Fibroblast of skin of scalp (primary cell): ENCODE measurements at places on chromosomes 5 and 9.

DNA sequence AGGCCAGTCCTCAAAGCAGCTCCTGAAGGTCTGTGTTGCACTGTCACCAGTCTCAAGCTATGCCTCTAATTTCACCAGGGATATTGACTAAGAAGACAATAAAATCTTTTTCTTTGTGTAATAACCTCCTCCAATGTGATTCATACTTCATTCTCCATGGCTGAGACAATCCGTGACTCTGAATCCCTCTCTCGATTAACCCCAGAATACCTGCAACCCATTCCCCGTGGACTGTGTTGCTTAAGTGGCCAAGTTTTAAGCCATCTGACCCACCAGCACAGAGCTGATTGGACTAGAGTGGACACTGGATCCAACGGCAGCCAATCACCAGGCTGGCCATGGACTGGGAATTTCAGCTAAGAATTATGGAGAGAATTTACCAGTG, 5.4 kb upstream of the CCIN start:
- peak; percentile 64 for DNase-seq

GRCh38 chr5:88979726-88980125, 96.7 kb upstream of the MEF2C start:
- DNase-seq: no peak

- no peak for DNase-seq
These were observed 29.3 kb upstream of the NR3C1 start for GRCh38 chr5:143432658-143433239.

DNA sequence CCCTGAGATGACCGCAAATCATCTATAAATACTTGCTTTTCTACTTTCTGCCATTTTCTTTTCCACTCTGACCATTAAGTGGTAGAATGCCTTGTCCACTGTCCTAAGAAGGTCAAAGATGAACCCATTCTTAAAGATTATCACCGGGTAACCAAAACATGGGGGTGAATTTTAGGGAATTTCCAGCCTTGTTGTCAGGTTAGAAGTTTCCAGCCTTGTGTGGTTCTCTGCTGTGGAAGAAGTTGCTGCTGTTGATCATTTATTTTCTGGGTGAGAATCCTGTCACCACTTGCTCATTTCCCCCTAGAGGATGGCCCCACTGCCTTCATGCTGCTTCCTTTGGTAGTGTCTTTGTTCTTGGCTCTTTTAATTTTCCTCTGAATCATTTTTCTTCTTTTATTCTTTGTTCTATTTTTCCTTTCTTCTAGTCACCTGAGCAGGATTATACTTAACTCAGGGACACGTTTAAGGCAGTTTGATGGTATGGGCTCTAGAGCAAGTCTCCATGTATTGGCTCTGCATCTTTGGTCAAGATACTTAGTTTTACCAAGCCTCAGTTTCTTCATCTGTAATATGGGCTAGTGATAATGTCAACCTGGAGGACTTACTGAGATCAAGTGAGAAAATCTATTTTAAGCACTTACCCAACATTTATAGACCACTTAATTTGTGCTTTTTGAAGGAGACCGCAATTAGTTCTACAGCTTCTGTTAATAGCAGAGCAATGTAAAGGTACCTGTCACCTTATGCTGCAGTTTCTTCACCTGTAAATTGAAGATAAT, 266.2 kb downstream of the ARHGAP26 start:
- no peak for DNase-seq

- DNase-seq: peak; percentile 4
These were observed 25.7 kb upstream of the KCNV2 start for GRCh38 chr9:2691626-2692025.

DNA sequence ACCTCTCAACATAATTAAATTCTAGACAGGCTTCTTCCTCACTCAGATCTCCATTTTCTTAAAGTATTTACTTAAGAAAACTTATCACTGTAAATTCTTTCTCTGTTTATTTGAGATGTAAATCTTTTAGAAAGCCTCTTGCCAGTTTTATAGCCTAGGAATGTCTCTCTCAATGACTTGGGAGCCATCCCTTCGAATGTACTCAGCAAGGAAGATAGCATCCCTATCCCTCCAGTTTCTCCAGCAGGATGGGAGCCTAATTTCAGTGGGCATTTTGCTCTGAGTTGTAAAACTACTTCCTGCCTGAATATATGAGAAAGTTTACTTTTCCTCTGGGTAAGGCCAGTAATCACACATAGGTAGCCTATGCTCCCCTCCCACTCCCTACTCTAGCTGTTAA, 558.5 kb upstream of the ARRDC3 start:
- DNase-seq: no peak

DNA sequence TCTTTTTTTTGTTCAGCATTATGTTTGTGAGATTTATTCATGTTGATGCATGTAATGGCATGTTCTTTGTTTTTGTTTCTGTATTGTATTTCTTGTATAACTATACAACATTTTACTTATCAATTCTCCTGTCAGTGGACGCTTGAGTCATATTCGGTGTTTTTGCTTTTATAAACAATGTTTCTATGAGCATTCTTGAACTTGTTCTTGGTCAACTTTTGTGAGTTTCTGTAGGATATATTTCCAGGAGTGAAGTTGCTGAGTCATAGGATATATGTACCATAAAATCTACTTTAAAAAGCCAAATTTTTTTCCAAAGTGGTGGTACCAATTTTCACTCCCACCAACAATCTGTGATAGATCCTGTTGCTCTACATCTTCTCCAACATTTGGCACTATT, 104.8 kb downstream of the VCAN start:
- DNase-seq: no peak

DNA sequence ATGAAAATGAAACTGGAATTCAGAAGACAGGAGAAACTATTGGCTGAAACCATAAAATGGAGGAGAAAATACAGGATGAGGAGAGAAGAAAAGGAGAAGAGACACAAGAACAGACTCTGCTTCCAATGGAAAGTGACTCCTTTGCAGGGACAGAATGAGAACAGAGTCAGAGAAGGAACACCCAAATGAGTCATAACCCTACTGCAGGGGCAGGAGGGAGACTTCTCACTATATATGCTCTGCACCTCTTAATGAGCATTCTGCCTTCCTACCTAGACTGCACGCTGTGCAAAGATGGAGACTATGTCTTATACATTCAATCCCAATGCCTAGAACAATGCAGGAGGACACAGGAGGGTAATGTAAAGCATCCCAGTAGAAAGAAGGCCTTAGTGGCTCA, 2.1 kb downstream of the SAXO1 start:
- peak; percentile 6 for DNase-seq

GRCh38 chr5:17400724-17401469, 97.1 kb upstream of the TAF11L2 start:
- no peak for DNase-seq

- no peak for DNase-seq
These were observed 110.7 kb upstream of the IL12B start for GRCh38 chr5:159440968-159441367.

DNA sequence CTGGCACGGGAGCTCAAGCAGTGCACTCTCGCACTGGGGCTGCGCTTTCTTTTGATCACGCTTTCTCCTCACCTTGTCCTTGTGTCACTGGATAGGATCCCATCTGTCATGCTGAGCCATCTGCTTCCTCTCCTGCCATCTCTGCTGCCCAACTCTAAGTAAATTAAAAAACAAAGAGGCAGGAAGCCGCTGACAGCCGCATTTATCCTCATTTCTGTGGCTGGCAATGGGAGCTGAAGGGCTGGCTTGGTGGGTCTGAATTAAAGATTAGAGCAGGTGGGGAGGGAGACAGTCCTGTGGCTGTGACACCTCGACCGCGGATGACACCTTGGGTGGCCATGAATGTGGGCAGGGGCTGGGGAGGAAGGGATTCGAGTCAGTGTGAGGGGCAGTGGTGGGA, 159.2 kb upstream of the ALDH1B1 start:
- DNase-seq: no peak

- no peak for DNase-seq
These were observed 21.6 kb downstream of the NCS1 start for GRCh38 chr9:130193531-130194377.

GRCh38 chr9:35579130-35579529, 25.9 kb upstream of the TESK1 start:
- no peak for DNase-seq

DNA sequence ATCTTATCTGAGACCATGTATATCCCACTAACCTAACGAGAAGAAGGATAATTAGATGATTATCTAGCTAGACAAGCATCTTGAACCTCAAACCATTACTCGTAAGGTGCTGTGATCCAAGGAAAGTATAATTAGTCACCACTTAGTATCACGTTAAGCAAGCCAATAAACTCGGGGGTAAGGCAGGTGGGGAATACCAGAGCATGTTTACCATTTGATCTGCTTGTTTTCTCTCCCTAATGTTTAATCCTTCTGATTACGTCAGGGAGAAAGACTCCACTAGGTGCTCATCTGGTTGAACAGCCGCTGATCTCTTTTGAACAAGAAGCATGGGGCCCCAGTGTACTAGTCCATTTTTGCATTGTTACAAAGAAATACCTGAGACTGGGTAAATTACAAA, 69.9 kb upstream of the SLC1A1 start:
- DNase-seq: no peak

GRCh38 chr5:59864718-59865117, 28.8 kb downstream of the PDE4D start:
- DNase-seq: no peak

DNA sequence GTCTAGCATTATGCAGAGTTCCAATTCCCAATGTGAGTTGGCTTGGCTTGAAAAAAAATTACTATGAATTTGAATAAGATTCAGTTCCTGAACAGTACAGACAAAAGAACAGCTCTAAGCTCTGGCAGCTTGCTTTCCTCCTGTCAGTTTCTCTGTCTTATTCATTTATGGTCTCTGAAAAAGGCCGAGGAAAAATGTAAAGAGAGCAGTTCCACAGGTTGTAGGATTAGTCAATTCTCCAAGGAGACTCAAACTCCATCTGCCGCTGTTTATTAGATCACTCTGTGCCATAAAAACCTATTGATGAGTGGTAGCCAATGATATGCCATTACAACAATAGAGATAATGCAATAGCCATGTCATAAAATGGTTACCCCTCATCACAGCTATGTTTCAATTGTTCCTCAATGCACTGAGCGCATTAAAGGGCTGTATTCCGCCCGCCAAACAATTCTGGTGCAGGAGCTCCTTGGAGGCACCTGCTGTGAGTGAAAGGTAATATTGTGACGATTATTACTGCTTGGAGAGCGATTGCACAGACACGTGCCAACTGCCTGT, 188.2 kb downstream of the ARRDC3 start:
- no peak for DNase-seq

DNA sequence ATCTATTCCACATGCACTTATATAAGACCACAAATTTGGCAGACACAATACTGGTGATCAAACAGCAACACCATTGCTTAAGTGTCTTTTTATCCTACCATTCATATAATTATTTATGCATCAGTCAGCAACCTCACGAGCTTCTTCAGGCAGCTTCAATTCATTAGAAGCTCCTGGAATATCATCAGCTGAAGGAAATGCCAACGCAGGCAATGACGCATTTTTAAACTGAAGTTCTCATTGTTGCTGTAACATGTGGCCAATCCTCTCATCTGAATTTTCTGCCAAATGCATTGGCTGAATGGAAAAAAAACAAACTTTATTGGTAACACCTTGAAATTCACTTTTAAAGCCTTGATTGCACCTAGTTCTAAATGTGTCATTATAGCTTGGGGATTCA, 376.4 kb upstream of the RGMB start:
- peak; percentile 72 for DNase-seq

- peak; percentile 25 for DNase-seq
These were observed 13.2 kb downstream of the CMYA5 start for GRCh38 chr5:79702606-79703380.

DNA sequence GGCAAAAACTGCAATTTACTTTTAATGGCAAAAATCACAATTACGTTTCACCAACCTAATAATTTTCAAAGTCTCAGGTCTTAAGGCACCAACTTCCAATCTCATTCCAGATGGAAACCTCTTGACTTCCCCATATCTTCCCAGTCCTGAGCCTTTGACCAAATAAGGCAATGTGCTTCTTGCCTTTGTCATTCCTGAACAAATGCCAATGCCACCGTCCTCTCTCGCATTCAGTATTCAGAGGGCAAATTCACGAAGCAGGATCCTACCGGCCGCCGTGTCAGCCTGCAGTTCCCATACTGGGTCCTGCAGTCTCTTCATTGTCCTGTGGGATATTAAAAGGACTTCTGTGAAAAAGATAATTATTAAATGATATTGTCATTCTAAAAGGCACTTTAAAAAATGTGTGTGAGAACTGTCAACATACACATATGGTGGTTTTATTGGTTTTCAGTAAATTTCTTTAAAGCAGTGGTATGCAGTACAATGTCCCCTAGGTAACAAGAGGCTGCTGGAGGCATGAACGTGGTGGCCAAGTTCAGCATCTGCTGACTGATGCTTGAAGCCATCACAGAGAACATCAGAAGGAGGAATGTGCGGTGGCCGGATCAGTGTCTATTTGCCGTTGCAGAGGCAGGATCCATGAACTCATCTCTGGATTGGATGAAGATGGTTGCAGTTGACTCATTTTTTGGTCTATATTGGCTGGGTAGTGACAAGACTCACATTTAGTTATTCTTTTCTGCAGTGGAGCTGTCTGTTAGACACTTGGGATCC, 101.4 kb upstream of the IRX4 start:
- no peak for DNase-seq

DNA sequence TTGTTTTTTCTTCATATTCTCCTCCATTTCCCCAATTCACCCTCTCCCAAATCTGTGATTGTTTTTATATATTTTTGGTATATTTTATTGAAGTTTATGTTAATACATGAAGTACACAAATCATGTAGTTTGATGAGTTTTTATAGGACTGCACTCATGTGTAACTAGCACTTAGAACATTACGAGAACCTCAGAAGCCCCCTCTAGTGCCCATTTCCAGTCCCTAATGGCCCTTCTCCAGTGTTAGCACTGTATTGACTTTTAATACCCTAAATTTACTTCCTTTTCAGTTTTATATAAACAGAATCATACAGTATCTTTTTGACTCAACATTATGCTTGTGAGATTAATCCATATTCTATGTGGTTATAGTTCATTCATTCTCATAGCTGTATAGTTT, 18.5 kb upstream of the FKTN start:
- no peak for DNase-seq

GRCh38 chr9:72257814-72258213, 107.2 kb downstream of the ZFAND5 start:
- no peak for DNase-seq

DNA sequence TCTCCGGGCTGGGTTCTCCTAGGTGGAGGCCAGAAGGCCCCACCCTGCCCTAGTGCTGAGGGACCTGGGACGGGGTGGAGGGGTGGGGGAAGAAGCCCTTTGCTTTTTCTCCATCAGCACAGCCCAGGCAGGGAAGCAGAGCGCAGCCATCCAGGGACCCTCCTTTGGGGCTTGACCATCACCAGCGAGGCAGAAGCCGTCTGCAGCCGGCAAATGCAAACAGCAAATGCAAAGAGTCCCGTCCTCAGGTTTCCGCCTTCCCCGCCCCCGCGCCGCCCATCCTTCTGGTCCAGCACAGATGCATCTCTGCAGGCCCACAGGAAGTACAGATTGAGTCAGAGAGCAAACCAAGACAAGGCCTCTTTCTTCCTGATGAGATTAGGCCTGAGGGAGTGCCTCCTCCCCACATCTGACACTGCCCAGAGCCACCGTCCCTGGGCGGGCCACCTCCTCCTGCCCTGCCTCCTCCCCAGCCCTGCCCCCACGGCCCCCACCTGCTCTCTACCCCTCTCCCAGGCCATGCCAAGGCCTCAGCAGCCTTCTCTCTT, 23.4 kb downstream of the CORO2A start:
- DNase-seq: no peak
